ENCODE measurements at places on chromosomes 1 and 21. TPM values are rescaled to one million over a fixed set of nuclear protein-coding genes. Genes with fewer than 3 reads are reported as not detected.

The CYP4A22 gene
- not detected for total RNA-seq

The CYP4X1 gene
- total RNA-seq: not detected

The FMO4 gene
- total RNA-seq: 0.45 TPM

The LYST gene
- 3.6 TPM for total RNA-seq

The OTUD7B gene
- 12.3 TPM for total RNA-seq

The CD160 gene
- total RNA-seq: not detected

The PTCH2 gene
- 0.18 TPM for total RNA-seq

The RHOC gene
- total RNA-seq: 392 TPM

The SRGAP2B gene
- 18.2 TPM for total RNA-seq

The KPRP gene
- not detected for total RNA-seq

The PGLYRP3 gene
- not detected for total RNA-seq

The TNFAIP8L2 gene
- not detected for total RNA-seq

The KRTAP21-2 gene
- not detected for total RNA-seq

The ATF6 gene
- total RNA-seq: 14.4 TPM

The SHISA4 gene
- total RNA-seq: 12.1 TPM

The FCGR3A gene
- total RNA-seq: not detected

The FCER1A gene
- total RNA-seq: not detected

The PCBP3 gene
- total RNA-seq: 1.5 TPM

The STPG1 gene
- 7.7 TPM for total RNA-seq

The OR2G6 gene
- total RNA-seq: not detected

The TESK2 gene
- total RNA-seq: 0.14 TPM

The AHDC1 gene
- 29.5 TPM for total RNA-seq

The LRRC38 gene
- not detected for total RNA-seq

The AHCYL1 gene
- total RNA-seq: 52.6 TPM

The CD5L gene
- not detected for total RNA-seq

The DCDC2B gene
- not detected for total RNA-seq

The HFM1 gene
- total RNA-seq: not detected

The SF3B4 gene
- 123 TPM for total RNA-seq

The BGLAP gene
- 0.23 TPM for total RNA-seq

The IFNLR1 gene
- 1.2 TPM for total RNA-seq

The OR2T35 gene
- total RNA-seq: not detected

The ERVH48-1 gene
- total RNA-seq: not detected

The HSD11B1 gene
- total RNA-seq: 0.26 TPM

The S1PR1 gene
- total RNA-seq: 0.13 TPM

The KCNK2 gene
- total RNA-seq: not detected

The CYP4Z1 gene
- total RNA-seq: not detected

The PTAFR gene
- 0.10 TPM for total RNA-seq

The CD2 gene
- not detected for total RNA-seq

The A3GALT2 gene
- total RNA-seq: not detected

The RAD54L gene
- 12.1 TPM for total RNA-seq

The PLA2G2C gene
- not detected for total RNA-seq

The AZIN2 gene
- total RNA-seq: 0.62 TPM

The AQP10 gene
- not detected for total RNA-seq

Data from A549 treated with GW870086 at 1 μM for 4 hours (cell line).